Stimulated activated CD4-positive, alpha-beta T cell treated with anti-CD3 and anti-CD28 coated beads, Interleukin-15, amount 100 ng/mL, for 1 hour (primary cell): ENCODE measurements at places on chromosomes 12 and 14.

- no peak for DNase-seq
Measured at GRCh38 chr12:24649634-24650033, 299.3 kb downstream of the BCAT1 start.

DNA sequence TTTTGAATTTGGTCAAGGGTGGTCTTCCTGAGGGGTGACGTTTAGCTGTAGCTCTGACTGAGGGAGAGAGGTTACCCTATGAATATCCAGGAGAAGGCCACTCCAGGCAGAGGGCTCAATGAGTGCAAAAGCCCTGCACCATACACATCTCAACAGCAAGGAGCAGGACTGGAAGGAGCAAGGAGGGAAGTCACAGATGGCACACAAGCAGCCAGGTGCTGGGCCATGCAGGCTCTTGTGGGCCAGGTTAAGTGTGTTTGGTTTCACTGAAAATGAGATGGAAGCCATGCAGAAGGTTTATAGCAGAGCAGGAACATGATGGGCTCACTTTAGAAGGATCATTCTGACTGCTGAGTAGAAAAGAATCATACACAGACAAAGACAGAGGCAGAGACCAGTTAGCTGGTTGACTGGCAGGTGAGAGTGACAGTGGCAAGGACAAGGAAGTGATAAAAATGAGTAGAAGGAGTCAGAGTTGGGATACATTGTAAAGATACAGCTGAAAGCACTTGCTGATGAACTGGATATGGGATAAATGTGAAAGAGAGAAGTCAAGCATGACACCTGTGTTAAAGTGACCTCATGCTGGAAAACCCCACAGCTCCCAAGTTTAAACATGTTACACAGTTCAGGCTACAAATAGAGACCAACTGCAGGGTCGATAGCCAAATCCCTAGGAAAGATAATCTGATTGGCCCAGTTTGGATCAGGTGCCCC is 81.2 kb downstream of the PRKD1 start:
- DNase-seq = no peak

GRCh38 chr12:70040141-70040540 is 203.1 kb upstream of the CNOT2 start:
- no peak for DNase-seq

- peak; percentile 57 for DNase-seq
Measured at GRCh38 chr12:57632958-57633840, at the start of gene B4GALNT1. Gene B4GALNT1 (minus strand): TSS chr12:57633201. CDS start chr12:57632132, 1,069 bp downstream.

DNA sequence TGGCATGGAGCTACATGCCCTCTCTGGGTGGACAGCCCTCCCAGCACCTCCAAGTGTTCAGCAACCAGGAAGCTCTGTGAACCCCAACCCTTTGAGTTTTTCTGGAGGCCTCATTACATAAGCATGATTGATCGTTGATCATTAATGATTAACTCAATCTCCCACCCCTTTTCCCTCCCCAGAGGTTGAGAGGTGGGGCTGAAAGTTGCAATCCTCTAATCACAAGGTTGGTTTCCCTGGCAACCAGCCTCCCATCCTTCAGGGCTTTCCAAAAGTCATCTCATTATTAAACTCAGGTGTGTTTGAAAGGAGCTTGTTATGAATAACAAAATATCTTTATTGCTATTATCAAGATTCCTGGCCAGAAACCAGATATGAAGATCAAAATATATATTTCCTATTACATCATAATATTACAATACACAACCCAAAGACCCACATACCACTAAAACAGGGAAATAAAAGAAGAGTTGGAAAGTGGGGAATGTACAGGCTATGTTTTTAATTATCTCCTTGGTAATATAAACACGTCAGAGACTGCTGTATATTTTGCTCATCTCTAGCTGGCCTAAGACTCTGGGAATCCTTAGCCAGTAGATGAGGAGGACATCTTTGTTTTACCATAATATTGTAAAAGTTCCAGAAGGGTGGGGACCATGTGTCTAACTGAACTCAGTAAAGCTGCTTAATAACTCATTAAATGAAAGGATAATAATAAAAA is 73.6 kb downstream of the SSPN start:
- no peak for DNase-seq

GRCh38 chr12:105237666-105238065 is 1.7 kb upstream of the APPL2 start:
- DNase-seq = no peak

DNA sequence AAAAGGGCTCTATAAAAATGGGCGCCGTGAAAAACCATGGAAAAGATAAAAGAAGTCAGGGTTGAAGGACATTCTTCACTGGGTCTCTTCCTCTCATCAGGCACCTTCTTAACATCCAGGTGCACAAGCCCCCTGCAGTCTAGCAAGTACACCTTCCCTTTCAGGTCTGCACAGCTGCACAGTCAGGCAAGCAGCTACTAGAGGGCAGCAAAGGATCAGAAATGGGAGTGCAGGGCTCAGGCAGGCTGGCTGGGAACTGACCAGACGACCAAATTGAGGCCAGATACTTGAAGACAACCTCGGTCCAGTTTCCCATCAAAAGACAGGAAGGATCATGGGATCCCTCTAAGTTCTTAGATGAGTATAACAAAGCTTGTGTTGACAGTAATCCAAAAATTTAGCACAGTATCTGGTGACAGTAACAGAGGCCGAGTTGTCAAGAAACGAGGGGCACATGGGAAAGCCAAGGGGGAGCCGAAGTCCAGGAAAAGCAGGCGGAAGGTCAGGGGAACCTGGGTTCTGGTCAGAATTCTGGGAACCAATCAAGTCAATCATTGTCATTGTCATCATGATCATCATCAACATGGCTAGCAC is 10.1 kb upstream of the GRIP1 start:
- DNase-seq = no peak

- DNase-seq = no peak
Measured at GRCh38 chr12:132622437-132623071, 4.0 kb downstream of the P2RX2 start.
